RCC 7860 (cell line): ENCODE measurements at places on chromosomes 1 and 21.
A peak's percentile ranks its signal among the peaks of the same experiment; 100 is the strongest.

- peak; percentile 65 for DNase-seq
These were observed 113.5 kb downstream of the MAP3K21 start for GRCh38 chr1:233440951-233441401.

DNA sequence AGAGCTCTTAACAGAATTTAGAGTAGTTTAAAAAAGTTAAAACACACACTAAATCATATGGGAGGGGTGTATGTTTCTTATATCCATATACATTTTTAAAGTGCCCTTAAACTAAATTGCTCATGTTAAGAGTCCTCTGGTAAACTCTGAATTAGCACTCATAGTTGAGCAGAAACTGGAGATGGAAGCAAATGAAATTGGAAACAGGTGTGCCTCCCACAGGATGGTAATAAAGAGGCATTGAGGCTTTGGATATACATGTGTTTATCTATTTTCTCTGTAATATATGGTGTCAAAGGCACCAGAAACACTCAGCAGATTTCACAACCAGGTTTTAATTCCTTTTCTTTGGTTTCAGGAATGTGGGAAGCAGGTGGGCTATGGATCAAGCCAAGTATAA lies 188.6 kb downstream of the HS2ST1 start:
- DNase-seq = no peak

DNA sequence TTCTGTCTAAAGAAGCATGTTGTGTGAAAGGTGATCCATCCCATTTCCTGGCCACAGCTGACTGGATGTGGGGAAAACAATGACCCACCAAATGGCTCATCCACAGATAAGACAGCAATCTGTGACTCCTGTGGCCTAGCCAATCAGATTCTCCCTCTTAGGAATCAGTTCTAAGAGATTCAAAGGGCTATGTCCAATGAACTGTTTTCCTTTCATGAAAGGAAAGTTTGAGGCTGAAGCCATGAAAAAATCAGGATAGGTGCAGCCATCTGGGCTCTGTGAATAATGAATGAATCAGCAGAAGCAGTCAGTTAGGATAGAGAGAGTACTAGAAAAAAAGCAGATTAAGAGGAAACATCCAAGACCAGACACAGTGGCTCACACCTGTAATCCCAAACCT lies 164.7 kb downstream of the NRIP1 start:
- peak; percentile 87 for DNase-seq

DNA sequence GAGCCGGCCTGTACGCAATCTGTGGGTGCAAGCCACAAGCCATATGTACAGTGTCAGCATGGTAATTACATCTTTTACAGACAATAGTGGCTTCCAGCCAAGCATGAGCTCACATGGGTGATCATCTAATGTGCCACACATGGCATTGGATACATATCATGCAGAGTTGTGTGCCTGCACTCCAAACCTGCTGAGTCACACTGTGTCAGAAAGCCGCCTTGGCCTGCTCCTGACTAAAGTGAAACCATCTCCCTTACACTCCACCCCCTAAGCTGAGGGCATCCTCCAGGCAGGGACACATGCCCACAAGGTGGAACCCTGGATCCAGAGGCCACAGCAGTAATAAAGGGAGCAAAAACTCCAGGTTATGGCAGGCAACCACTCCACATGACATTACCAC lies 72.5 kb downstream of the KCNT2 start:
- no peak for DNase-seq

DNA sequence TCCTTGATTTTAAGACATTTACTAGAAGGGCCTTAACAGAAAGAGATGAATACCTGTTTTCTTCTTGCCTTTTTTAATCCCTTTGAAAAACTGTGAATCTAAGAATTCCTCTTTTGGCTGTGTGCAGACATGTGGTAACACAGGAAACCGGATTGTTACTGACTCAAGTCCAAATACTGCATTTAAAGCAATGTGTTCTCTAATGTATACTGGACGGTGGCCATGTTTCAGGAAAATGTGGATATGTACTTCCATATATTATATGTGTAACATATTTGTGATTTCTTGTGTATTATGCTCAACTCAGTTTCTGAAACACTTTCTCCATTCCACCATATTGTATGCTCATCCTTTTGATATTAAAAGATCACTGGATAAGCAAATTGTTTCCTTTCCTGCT lies 185.1 kb downstream of the LRRC7 start:
- no peak for DNase-seq

- DNase-seq = peak; percentile 5
These were observed 72.2 kb upstream of the SELENON start for GRCh38 chr1:25727635-25728286.

- DNase-seq = no peak
These were observed 87.4 kb downstream of the GLUL start for GRCh38 chr1:182304218-182304617.

DNA sequence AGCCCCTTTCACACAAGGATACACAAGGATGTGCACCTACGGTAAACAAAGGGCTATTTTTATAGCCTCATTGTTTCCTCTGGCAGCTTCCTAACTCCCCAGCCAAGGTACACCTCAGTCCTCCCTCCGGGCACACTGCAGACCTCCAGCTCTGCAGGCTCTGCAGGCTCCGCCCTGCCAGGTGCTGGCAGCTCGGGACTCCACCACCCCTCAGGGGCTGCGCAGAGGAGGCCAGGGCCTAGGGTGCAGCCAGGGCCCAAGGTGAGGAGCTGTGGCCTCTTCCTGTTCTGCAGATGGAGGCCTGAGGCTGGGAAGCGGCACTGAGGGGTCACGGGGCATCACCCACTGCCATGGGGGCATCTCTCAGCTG lies 19.8 kb upstream of the CLSTN1 start:
- no peak for DNase-seq

DNA sequence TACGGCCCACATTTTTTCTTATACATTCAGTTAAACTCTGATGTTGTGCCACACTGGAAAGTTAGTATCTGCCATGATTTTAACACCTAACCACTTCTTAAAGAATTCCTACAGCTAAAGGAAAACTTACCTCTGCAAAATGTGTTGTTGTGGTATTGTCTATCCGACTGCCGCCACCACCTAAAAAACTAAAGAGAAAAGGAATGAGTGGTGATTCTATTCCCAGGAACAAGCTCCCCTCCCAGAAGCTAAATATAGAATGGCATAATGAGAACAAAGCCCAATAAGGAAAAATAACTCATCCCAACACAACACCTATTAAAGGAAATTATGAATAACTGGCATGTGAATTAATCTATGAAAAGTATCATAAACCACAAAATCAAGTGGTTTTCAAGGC lies 39.5 kb downstream of the RNF115 start:
- no peak for DNase-seq

GRCh38 chr1:234649432-234650081 lies 39.6 kb upstream of the IRF2BP2 start:
- no peak for DNase-seq

DNA sequence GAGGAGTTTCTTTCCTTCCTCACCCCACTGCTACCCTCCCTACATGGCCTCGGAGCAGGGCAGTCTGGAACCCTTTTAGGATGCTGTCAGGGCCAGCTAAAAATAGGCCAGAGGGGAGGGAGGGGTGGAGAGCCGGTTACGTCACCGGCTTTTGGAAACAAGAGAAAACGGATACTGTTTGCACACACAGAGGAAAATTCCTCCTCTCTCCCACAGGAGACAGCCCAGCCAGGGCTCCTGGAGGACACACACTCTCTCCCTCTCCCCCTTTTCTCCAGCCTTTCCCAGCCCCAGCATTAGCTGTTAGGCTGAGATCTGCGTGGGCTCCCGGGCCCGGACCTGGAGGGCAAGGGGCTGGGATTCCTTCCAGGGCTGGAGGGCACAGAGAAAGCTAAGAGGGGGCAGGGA lies 20.0 kb upstream of the ALDH4A1 start:
- DNase-seq = no peak

- no peak for DNase-seq
These were observed 27.7 kb upstream of the VN1R5 start for GRCh38 chr1:247228133-247228532.

GRCh38 chr1:156801409-156802121 lies 15.1 kb downstream of the SH2D2A start:
- no peak for DNase-seq

GRCh38 chr1:110033421-110033820 lies 1.0 kb upstream of the STRIP1 start:
- DNase-seq = no peak

DNA sequence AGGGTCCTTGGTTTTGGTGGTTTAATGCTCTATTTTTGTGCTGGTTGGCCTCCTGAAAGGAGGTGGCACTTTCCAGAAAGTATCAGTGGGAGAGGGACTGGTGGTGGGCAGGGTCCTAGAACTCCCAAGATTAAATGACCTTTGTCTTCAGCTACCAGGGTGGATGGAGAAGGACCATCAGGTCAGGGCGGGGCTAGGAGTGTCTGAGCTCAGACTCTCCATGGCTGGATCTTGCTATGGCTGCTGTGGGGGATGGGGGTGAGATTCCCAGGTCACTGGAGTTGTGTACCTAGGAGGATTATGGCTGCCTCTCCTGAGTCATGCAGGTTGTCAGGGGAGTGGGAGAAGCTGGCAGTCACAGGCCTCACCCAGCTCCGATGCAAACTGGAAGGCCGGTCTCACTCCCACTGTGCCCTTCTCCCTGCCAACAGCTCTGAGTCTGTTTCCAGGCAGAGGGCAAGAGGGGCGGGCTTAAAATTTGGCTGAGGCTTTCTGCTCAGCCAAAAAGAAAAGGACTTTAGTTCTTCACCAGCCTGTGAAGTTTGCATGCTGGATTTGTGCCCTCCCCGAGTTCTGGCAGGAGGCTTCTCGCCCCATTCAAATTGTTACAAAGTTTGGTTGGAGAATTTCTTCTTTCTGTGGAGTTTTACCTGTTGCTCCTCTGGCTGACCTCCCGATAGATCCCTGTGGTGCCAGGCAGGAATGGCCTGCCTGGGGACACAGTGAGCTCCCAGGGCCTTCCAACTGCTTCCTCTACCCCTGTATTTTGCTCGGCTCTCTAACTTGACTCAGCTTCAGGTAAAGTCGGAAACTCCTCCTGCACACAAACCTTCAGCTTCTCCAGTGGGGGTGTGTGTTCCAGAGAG lies 13.1 kb upstream of the KYAT3 start:
- DNase-seq = no peak

GRCh38 chr1:109186733-109187086 lies 27.0 kb upstream of the SARS1 start:
- no peak for DNase-seq

GRCh38 chr21:38476385-38476784 lies 21.9 kb downstream of the ERG start:
- no peak for DNase-seq

DNA sequence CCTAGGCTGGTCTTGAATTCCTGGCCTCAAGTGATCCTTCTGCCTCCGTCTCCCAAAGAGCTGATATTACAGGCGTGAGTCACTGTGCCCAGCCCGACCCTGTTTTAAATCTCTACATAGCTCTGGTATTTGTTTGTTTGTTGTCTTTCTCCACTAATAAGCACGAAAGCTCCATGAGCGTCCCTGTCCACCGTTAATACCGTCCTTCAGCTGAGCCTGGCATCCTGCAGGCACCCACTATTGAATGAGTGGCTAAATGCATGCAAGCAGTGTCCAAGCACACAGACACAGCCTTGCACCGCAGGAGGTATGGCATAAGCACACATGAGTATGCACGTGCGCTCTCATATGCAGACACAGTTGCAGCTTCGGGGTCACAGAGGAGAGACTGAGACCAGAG lies 4.5 kb upstream of the COL16A1 start:
- DNase-seq = no peak

GRCh38 chr21:44414291-44415072 lies 40.8 kb upstream of the LRRC3 start:
- DNase-seq = no peak

DNA sequence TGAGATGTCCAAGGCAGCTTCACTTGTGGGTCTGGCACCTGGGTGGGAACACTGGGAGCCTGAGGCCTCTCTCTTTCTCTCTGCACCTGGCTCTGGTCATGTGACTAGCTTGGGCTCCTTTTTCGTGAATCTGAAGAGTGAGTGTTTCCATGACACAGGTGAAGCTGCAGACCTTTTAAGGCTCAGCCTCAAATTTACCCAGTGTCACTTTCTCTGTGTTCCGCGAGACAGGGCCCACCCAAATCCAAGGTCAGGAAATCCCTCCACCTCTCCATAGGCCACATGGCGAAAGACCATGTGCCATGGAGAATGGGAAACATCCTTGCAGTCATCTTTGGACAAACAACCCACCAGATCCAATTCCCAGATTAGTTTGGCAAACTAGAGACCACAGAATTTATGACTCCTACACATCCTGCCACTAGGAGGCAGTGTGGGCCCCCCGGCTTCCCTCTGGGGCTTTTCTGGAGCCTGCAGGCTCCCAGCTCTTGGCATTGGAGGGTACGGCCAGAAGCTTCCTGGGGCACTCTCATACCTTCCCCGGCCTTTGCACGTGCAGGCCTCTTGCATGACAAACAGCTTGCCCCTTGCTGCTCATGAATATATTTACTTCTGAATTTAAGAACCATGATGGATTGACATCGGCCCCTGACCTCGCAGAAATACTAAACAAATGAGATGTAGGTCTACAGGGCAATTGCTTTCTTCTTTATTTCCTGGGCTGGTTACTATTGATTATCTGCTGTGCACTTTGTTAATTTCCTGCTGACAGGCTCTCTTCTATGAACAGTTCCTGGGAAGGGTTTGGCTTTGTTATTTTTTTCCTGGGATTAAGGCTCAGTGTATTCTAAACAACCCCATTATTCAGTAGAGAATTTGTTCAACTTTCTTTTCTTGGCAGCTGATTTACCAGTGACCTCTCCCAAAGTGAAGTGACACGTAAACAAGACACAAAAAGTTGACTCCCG lies 180.7 kb downstream of the KAZN start:
- peak; percentile 10 for DNase-seq

DNA sequence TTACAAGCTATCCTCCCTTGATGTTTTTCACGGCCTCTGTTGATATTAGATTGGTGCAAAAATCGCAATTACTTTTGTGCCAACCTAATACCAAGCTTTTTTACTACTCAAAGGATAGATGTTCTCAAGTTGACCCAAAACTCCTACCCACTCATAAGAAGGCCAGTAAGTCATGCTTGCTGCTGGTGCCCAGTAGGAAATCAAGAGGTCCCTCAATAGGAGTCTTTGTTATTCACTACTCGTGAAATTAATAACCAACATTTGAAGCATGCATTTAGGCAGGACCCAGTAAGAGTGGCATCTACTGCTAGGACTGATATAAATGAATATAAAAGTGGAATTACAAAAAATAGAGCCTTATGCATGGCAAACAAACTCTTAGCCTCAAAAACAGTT lies 52.6 kb downstream of the APP start:
- no peak for DNase-seq

- DNase-seq = no peak
These were observed 16.5 kb upstream of the HDAC1 start for GRCh38 chr1:32275424-32275823.

GRCh38 chr1:208324005-208324404 lies 79.8 kb upstream of the PLXNA2 start:
- DNase-seq = no peak

DNA sequence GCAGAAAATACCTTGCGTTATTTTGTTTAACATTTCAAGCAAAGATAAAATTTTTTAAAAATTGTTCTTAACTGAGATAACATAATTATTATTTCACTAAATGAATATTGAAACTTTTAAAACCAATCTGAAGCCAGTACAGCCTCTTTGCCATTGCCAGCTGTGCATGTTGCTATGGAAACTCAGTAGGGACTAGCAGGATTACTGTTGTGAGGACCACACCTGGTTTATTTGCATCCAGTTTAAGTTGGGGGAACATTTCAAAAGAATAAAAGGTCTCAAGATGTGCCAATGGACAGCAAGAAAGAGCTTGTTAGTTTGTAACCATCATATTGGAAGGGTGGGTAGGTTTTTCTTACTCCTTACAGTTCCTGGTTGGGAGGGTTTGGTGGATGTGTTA lies 80.7 kb downstream of the POU2F1 start:
- DNase-seq = no peak
